Stimulated activated CD4-positive, alpha-beta T cell treated with anti-CD3 and anti-CD28 coated beads, TNF-alpha, amount 100 ng/mL, for 24 hours (primary cell): ENCODE measurements at places on chromosomes 3 and 15.

DNA sequence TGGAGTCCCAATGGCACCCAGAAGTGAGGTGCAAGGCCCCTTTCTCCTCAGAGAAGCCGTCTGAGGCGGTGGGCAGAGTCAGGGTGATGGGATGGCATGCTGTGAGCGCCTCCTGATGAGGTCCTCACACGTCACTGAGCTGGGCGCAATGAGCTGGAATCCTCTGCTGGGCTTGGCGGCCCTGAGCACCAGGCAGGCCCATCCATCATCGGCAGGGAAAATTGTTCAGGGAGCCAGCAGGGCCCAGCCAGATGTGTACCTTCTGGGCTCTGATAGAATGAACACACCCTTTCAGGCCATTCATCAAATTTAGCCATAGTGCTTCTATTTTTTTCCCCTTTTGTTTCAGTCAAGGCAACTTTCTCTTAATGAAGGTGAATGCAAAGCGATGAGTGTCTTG lies 43.7 kb downstream of the FAM3D start:
- no peak for DNase-seq

GRCh38 chr3:192011137-192011536 lies 550.2 kb downstream of the PYDC2 start:
- no peak for DNase-seq

DNA sequence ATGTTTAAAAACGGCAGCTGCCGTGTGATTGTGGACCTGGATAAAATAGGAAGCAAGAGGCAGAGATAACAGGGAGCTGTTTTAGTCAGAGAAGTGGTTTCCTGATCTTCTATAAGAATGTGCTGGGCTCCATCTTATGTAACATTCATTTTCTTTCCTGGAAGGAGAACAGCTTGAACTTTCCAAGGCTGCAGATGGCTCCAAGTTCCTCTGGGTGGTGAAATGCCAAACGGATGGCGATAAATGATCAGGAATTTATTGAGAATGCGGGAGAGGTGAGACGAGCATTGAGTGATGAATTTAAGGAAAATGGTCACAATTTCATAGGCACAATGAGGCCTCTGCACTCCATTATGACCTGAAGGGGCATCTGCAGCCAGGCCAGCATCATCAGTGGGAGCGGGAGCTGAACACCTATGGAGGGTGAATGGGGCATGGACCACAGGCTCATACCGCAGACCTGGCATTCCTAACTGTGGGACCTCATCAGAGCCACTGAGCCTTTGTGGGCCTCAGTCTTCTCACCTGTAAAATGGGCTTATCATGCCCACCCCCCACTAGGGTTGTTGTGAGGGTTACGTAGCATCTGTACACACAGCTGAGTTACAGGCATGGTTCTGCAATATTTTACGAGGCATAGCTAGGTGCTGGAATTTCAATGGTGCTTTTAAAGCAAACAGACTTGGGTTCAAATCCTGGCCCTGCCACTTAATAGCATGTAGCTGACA lies 17.1 kb downstream of the MGLL start:
- no peak for DNase-seq

DNA sequence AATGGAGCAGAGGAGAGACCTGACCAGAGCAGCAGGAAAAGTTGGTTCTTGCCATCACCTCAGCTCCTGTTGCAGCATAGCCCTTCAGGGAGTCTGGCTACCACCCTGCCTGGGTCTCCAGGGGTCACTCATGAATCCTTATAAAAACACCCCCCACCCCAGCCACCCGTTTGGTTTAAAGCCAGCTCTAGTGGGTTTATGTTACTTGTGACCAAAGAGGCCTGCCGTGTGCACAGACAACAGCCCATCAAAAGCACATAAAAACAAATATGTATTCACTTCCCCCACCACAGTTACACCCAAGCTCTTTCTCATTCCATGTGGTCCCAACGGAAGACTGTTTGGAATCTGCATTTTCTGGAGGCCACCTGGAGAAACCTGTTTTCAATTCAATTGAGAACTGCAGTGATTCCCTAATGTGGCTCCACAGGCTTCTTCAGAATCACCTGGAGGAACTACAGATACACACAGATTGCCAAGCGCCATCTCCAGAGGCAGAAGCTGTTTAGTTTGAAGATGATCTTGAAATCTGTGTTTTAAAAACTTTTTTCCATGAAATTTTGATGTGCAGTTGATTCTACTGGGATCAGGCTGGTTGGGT lies 13.8 kb downstream of the FOXL2 start:
- DNase-seq, result no peak

DNA sequence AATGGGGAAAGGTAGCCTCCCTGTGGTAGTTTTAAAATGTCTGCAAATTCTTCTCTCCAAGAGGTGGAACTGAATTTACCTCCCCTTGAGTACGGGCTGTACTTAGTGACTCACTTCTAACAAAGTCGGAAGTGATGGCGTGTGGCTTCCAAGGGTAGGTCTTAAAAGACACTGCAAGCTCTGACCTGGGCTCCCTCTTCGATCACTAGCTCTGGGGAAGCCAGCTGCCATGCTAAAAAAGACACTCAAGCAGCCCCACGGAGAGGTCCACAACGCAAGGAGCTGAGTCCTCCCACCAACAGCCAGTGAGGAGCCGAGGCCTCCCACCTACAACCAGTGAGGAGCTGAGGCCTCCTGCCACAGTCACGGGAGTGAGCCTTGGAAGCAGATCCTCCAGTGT lies 122.0 kb upstream of the HACD2 start:
- DNase-seq, result no peak

- DNase-seq, result no peak
Observed at GRCh38 chr15:69081310-69082004, 67.0 kb downstream of the NOX5 start.

DNA sequence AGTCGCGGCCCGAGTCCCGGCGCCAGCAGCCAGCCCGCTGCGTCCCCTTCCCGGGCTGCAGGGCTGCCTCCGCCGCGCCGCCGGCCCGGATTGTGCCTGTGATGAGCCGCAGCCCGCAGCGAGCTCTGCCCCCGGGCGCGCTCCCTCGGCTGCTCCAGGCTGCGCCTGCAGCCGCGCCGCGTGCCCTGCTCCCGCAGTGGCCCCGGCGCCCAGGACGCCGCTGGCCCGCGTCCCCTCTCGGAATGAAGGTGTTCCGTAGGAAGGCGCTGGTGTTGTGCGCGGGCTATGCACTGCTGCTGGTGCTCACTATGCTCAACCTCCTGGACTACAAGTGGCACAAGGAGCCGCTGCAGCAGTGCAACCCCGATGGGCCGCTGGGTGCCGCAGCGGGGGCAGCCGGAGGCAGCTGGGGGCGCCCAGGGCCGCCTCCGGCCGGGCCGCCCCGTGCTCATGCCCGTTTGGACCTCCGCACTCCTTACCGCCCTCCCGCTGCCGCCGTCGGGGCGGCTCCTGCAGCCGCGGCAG lies 1.2 kb downstream of the CHST2 start:
- no peak for DNase-seq

DNA sequence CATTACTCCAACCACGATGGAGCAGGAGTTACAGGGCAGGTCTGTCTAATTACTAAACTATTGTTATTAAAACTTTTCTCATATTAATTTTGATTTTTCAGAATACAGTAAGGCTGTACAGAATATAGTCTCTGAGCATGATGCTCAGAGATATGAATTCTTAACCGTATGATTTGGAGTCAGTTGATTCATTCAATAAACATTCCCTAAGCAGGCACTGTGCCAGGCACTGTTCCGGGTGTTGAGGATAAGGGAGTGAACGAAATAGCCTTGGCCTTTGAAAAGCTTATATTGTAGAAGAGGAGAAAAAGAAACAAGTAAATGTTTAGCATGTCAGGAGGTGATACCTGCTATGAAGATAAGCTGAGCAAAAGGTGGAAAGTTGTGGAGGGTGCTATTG lies 187.3 kb downstream of the KCNAB1 start:
- DNase-seq, result no peak

GRCh38 chr3:16802389-16802788 lies 82.4 kb upstream of the PLCL2 start:
- no peak for DNase-seq

DNA sequence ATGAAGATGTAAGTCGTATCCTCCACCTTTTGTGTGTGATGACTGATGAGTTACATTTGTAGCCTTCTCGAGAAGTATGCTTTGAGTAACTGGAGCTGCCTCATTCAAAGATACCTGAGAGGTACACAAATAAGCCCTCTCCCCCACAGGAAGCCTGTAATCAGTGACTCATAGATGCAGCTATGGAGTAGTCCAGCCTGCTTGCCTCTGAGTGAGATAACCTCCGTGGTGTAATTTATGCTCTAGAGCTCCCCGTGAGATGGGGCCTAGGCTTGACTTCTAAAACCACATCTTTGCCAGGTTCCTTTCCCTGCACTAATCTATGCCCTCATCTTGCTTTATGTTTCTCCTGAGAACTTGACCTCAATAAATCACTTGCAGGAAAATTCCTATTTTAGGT lies 291.7 kb downstream of the SUCLG2 start:
- no peak for DNase-seq

DNA sequence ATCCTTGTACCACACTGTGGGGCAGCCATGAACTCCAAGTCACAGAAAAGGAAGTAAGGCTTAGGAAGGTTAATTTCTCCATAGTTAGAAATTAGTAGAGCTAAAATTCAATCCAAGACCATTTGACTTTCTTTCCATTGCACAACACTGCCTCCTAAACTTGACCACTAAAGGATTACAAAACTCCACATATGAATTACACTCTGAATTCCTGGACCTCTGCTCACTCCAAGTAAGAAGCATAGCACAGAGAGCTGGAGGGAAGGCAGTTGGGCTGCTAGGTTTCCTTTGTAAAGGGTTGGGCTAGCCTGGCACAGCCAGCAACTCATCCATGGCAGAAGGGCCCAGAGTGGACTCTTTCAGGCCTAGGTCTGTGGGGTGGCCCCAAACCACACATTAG lies 134.4 kb downstream of the MYLK start:
- no peak for DNase-seq

- no peak for DNase-seq
Observed at GRCh38 chr3:52600258-52600657, 63.9 kb downstream of the UQCC5 start.

- no peak for DNase-seq
Observed at GRCh38 chr3:114299941-114300624, 6.3 kb downstream of the TIGIT start.

- no peak for DNase-seq
Observed at GRCh38 chr15:43189296-43189695, 4.1 kb downstream of the CCNDBP1 start.
